ENCODE measurements at places on chromosomes 4 and X.

GRCh38 chr4:174561560-174561959 is 39.3 kb upstream of the HPGD start:
- DNase-seq, result no peak

DNA sequence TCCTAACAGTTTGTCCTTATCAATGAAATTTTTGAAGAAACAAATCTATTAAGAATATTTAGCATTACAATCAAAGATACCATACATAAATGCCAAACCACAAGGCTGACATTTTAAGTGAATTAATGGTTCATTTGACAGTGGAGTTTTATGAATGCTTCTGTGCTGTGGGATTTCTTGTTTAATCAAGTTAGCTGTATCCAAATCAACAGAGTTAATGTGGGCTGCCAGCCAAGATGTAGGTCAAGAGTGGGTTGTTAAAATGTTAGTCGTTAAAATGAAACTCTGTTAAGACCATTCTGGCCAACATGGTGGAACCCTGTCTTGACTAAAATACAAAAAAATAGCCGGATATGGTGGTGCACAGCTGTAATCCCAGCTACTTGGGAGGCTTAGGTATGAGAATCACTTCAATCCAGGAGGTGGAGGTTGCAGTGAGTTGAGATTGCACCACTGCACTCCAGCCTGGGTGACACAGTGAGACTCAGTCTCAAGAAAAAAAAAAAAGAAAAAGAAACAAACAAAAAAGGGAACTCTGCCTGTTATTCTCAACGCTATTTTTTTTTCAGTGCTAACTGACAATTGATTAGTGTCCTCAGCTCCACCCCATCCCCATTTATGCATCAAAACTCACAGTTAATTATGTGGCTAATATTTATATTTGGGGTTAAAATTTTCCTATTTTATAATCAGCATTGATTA is 20.2 kb downstream of the GPAT3 start:
- no peak for DNase-seq

DNA sequence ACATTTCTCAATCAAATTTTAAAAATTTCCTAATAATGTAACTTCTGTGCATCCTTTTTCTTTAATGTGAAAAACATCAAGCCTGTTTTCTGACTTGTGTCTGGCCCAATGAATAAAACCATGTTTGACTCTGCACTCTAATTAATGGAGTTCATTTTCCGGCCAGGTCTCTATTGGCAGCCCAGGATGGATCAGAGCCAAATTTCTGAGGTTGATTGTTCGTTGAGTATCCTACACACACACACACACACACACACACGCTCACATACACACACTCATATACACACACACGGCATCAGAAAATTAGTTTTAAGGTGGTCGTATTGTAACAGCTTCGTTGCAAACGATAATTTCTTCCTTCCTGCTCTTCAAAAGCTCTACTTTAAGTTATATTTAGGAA is 28.9 kb upstream of the TLL1 start:
- peak; percentile 36 for DNase-seq

- no peak for DNase-seq
These were observed 54.7 kb downstream of the SLITRK4 start for GRCh38 chrX:143581240-143581639.

DNA sequence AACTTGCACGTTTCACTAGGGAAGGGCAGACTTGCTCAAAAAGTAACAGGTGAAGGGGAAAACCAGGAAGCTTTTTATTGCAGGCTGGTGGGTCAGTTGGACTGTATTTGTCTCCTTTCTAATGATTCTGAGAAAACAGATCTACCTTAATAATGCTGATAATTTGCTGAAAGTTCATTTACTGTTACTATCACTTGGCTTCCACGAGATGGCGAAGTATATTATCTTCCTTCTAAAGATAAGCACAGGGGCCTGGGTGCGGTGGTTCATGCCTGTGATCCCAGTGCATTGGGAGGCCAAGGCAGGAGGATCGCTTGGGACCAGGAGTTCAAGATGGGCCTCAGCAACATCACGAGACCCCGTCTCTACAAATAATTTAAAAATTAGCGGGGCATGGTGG is 16.4 kb downstream of the CCKAR start:
- no peak for DNase-seq

DNA sequence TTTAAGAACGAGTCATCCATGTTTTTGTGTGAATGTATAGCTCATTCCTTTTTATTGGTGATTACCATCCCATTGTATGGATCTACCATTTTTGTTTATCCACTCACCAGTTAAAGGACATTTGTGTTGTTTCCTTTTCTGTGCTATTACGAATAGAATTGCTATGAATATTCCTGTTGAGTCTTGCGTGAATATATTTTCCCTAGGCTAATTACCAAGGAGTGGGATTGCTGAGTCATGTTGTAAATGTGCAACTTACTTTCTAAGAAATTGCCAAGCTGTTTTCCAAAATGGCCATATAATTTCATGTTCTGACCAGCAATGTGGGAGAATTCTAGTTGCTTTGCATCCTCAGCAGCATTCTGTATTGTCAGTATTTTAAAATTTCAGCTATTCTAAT is 51.3 kb downstream of the YIPF6 start:
- DNase-seq, result no peak

DNA sequence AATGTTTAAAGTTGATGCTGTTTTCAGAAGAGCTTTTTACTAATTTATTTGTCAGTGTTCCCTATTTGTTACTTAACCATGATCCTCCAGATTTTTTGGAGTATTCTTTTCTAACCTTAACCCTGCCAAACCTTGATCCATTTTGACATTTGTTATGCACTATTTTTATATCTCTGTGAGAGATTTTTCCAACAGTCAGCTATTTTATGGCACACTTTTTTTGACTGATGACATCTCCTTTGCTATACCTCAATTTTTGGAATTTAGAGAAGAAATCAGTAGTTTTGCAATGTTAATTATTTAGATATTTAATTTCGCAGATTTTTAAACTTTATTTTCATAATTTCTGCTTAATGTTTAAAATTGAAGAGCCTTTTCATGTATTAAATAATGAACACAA is 66.0 kb downstream of the CPEB2 start:
- DNase-seq, result no peak

- DNase-seq, result no peak
These were observed 254.5 kb upstream of the PPARGC1A start for GRCh38 chr4:24144381-24144780.

DNA sequence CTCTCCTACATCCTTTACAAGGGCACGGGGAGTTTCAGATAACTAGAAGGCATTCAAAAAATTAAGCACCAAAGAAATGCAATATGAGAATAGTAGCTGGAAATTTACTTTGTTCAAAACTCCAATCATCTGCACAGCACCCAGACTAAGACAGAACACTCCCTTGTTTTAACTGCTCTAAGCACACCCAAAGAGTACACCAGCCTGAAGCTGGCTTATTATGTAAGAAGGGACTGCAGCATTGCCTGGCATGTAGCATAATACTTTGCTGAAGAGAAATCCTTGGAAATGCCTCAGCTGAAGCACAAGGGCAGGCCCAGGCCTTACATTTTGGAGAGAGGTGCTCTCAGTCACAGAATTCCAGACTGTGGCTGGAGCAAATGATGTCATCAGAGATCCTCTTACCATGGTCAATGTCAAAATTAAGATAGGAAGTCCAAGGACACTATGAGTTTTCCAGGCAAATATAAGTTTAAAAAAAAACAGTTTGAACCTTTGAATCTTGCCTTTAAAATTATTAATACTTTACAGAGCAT is 14.8 kb downstream of the ARHGEF6 start:
- DNase-seq, result no peak

GRCh38 chrX:147838465-147839131 is 73.1 kb upstream of the FMR1 start:
- DNase-seq, result peak; percentile 38

DNA sequence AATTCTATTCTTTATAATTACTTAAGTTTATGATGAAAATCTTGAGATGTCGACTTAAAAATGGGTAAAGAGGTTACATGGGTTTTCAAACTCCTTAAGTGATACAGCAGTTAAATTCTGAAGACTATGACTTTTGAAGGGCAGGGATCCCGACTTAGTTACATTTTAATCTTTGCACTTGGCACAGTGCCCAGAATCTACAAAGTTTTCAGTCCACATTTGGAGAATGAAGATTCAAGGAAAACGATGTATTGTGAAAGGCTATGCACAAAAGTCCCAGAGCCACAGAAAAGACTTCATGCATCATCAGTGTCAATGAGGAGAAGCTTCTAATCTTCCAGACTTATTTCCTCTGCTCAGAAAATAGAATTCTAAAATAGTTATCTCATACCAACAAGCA is 36.3 kb upstream of the GRPR start:
- DNase-seq, result no peak

- no peak for DNase-seq
These were observed 4.3 kb downstream of the DMD start for GRCh38 chrX:33207056-33207455.

GRCh38 chr4:85741921-85742591 is 267.1 kb downstream of the ARHGAP24 start:
- DNase-seq, result no peak

- DNase-seq, result no peak
These were observed 323.3 kb downstream of the DHX15 start for GRCh38 chr4:24260923-24261564.

- DNase-seq, result no peak
These were observed 999.1 kb downstream of the STPG2 start for GRCh38 chr4:97144199-97144598.

- DNase-seq, result no peak
These were observed 132.2 kb upstream of the SLC34A2 start for GRCh38 chr4:25523405-25523804.

DNA sequence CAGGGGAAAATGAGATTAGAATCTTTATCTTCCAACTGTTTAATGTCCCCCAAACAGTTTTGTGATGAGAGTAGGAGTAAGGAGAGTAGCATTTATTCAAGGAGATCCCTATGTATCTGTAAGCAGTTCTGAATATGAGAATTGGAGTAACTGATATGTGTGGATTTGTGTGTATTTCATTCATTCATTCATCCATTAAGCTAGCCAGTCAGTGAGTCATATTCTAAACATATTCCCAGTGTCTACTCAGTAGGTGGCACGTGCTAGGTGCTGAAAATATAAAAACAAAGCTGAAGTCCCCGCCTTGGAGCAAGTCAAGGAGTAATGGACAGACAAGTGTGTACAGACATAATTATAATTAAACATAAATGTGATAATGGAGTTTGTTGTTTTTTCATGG is 12.4 kb upstream of the STX18 start:
- no peak for DNase-seq

DNA sequence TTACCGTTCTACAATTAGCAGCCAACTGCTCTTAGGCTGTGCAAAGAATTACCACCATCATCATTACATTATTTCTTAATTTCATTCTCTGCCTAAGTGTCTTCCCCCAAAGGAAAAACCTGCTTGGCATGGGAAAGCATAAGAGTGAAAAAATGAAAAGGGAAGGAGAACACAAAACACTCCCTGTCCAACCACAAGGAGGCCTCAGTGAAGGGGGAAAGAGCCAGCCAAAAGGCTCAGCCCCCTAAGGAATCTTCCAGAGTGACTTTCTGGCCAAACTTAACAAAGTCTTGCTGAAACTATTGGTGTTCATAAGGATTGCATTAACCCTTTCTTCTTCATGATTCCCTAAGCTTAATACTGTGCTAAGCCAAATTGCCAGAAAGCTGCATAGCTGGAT is 287.4 kb downstream of the SMARCA1 start:
- DNase-seq, result peak; percentile 43

GRCh38 chr4:52966781-52967180 is 104.7 kb downstream of the RASL11B start:
- DNase-seq, result no peak

GRCh38 chrX:37921758-37922157 is 74.4 kb upstream of the DYNLT3 start:
- DNase-seq, result no peak

DNA sequence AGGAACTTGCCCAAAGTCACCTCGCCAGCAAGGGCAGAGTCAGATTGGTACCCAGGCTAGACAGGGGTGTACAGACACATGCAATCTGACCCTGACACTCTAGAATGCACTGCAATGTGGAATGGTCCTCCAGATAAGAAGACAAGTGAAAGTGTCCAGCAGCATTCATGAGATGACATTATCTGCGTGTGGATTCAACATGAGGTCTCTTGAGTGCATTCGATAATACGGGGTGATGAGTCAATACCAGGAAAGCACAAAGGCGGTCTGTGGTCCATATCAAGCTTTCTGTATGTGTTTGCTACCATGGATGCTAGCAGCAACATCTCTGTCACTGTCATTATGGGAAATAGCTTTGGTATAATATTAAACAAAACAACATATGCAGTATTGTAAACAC is 6.8 kb upstream of the XAGE3 start:
- no peak for DNase-seq

DNA sequence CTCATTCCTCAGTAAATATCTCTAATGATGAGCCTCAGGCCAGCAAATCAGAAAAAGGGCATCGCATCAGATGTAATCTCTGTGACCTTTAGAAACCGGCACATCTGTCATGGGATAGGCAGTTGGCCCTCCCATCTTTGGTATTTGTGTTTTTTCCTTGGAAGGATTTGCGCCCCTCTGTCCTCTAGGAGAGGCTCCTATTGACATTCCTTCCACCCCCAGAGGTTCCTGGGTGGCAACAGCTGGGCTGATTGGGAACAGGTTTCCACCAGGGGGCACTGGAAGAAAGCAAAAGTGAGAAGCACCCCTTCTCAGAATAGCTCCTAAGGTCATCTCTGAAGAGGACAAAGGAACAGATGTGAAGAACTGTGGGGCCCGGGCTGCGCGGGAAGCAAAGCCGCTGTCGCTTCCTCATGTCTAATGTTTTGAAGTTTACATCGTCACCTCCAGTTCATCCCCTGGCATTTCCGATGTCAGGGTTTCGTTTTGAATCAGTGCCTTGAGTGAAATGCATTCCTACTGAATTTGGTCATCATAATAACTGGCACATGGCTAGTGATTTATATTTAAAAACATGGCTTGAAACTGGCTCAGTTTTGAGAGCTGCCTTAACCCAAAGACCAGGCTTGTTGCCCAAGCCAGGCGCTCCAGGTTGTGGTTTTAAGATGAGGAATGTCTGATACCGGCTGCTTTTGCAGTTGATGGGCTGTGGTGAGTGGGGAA is 6.2 kb downstream of the TXK start:
- peak; percentile 19 for DNase-seq

- DNase-seq, result no peak
These were observed 9.7 kb upstream of the LSM6 start for GRCh38 chr4:146165840-146166239.

- no peak for DNase-seq
These were observed 34.6 kb downstream of the SEPTIN11 start for GRCh38 chr4:76984127-76984526.

DNA sequence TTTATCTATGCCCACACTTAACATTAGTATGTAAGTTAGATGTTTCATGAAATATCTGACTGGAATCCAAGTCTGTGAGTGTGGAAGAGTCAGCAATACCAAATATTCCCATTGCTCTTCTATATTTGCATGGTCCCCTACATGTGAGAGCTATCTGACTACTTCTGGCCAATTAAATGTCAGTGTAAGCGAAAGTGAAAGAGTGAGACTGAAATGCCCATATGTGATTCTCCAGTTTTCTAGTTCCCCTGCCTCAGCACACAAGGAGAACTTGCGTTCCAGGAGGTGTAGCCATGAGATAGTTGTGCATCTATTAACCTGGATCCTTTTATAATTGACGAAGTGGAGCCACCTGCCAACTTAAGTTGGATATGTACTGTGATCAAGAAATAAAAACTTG is 50.1 kb upstream of the GLRB start:
- no peak for DNase-seq
